ENCODE measurements at places on chromosomes 13 and 19.

GRCh38 chr13:89034015-89034414, 1362.8 kb downstream of the SLITRK5 start:
- DNase-seq, result no peak

GRCh38 chr19:2503521-2504109, 27.7 kb downstream of the GADD45B start:
- no peak for DNase-seq

- no peak for DNase-seq
Observed at GRCh38 chr19:48668332-48668731, 4.5 kb downstream of the NTN5 start.

DNA sequence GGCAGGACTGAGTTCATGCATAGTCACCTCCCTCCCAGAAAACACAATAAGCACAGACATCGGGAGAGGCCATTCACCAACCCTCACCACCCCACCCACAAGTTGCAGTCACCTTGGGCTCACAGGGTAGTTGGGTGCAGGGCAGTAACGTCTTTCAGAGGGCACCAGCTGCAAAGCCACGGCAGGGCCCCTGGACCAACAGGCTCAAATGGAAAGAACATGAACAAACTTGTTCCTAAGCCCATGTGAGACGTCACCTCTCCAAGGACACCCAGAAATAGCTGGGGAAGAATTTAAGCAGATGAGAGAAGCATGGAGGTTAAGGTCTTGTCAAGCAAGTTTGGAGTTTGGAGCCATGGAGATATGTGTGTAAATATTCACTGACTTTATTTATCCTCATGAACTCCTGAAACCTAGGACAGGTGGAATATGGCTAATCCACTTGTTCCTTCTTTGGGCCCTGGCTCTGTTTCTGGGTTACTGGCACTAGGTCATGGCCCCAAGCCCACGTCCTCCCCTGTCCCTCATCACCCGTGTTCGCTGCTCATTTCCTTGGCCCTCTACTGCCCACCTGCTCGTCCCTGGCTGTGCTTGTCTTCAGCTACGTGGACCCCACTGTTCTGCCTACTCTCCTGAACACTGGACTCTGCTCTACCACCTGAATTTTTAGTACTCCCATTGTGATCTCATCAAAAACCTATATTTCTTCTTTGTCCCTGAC, 40.4 kb downstream of the SACS start:
- DNase-seq, result no peak

DNA sequence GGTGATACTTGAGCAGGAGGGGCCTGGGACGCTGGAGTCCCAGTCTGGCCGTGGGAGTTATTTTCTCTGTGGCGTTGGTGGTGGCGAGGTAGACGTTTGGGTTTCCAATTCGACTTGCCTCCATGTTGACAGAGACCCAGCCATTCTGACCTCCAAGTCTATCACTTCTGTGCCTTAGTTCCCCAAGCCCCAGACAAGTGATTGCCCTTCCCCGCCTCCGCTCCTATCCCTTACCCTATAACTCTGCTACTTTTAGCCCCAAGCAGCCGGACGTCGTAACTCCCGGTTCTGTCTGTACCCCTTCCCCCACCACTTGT, 549 bp downstream of the TIMM50 start:
- DNase-seq, result no peak

GRCh38 chr13:55999709-56000108, 1141.0 kb upstream of the PRR20A start:
- DNase-seq, result no peak

DNA sequence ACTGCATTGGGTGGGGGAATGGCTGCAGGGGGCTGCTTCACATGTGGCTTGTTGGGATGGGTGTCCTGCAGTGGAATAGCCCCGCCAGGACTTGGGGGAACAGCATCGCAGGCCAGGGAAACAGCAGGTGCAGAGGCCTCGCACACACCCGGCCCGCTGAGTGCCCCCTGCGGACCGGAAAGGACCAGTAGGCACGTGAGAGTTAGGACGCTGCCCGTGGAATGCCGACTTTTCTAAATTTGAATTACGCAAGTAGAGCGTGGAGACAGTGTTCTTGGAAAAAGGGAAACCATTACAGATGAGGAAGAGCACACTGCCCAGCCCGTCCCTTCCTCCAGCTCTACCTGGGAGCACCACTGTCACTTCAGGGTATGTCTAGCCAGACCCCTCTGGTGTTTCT, 11.5 kb downstream of the DNM2 start:
- DNase-seq, result no peak

DNA sequence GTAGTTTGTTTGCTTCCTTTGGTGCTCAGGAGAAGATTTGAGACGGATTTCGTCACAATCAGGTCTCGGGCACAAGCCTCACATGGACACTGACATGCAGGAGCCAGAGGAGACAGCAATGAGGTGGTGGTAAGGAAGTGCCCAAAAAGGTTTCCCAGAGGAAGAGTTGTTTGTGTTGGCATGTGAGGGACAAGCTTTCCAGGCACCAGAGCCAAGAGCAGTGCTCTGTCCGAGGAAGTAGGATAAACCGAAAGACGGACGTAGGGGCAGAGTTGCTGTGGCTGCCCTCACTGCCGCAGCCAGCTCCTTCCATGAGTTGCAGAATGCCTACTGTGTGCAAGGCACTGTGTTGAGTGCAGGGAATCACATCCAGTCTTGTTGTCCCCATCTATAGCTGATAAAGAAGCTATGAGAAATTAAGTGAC, 27.7 kb downstream of the SAE1 start:
- no peak for DNase-seq

DNA sequence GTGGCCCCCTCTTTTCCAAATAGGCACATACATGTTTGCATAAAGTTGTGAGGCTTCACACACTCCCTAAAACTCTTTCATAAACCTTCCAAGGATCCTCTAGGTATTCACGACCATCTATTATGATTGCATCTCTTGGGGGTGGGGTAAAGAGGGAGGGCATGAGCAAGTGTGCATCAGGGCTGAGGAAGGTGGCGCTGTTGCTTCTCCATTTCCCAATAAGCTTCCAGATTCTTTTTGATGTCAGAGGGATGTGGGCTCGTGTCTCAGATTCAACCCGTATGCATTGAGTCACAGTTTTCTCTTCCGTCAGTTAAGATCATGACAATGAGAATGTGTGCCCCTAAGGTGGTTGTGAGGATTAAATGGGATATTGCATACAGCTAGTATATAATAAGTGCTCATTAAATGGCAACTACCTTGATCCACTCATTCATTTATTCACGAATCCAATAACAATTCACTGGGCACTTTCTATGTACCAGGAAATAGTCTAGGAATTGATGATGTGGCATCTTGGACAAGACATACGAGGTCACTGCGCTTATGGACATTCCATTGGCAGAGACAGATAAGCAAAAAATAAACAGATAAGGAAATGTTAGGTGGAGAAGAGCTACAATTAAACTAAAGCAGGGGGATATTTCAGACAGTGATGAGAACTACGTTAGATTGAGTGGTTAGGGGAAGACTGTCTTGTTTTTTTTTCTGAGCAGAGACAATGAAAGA, 10.3 kb downstream of the CYP2B6 start:
- DNase-seq, result no peak

DNA sequence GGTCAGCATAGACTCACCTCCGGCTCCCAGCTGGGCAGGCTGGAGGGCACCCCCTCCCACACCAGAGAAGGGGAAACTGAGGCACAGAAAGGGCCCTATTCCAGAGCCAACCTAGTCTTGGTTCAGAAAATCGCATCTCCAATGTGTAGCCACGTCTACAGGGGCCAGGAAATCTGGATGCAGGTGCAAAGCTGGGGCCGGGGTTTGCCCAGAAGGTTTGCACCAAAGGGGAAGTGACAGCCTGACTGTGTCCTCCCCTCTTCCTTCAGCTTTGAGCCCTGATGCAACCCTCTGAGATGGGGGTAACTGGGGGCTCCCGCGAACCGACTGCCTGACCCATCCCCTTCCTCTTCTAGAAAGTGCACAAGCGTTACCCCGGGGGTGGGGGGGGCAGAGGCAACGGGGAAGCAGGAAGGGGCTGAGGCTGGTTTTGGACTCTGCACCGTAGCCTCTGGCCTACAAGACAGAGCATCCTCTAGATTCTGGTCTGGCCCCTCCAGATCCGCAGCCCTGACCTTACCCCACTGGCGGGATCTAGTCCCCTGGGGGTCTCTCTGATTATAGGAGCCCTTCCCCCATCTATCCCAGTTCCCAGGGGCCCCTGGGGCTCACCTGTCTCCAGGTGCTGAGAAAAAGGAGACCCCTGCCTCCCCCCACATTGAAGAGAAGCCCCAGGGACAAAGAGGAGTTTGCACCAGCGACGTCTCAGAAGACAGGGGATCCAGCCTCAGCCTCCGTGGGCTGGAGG, 1.1 kb upstream of the ONECUT3 start:
- DNase-seq, result peak; percentile 11

DNA sequence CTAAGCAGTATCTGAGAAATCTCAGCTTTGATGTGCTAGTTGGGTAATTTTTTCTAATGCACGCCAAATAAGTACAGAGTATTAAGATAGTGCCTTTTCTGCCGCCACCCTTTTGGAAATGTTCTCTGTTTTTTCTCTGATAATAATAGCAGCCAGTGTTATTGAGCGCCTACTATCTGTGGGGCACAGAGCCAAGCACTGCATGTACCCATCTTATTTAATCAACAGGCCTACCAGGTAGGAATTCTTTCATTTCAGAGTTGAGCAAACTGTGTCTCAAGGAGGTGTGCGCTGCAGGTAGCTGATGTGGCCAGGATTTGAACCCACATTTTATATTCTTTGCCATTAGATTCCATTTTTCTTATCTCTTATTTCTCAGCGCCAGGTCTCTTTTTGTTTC, 1.4 kb downstream of the EPN1 start:
- DNase-seq, result no peak

DNA sequence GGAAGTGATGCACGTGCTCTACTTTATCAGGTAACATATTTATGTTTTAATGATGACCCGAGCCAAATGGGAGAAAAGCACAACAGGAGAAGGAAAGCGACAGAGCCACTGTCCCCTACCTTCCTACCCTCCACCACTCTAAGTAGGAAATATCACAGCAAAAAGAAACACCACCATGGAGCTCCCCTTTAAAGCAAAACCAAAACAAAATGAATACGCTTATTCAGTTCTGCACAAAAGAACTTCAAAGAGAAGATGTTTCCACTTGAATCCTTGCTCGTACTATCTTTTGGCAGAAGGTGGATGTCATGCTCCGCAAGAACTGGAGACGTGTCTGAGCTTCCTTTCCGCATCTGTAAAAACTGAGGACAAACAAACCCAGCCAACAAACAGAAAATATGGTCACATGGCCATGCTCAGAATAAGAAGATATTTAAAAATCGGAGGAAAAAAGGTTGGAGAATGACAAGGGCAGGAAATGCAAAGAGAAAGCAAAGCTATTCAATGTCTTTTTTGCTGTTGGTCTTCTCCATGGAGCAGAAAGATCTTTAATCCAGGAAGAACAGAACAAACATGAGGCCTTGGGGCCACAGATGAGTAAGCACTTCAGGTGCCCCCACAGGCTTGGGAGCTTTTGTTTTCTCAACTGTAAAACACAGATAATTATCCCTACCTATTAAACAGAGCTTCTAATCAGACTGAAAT, 19.5 kb downstream of the N4BP2L1 start:
- DNase-seq, result no peak

DNA sequence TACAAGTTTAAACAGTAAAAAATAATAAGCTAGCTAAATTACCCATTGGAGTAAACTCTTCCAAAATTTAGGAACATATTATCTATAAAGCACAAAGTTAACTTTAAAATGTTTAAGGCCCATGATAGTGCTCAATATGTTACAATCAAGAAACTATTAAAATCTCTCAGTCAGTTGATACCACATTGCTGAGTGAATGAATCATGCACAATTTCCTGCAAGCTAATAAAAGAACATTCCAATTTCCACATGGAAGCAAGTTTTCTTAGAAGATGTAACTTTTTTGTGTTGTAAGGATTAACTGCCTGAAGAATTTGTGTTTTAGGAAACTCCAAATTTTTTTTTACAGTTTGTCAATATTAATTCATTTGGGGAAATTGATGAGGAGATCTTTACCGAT, 666.6 kb downstream of the SLITRK1 start:
- DNase-seq, result no peak

GRCh38 chr19:33724021-33724720, 72.5 kb upstream of the KCTD15 start:
- no peak for DNase-seq

DNA sequence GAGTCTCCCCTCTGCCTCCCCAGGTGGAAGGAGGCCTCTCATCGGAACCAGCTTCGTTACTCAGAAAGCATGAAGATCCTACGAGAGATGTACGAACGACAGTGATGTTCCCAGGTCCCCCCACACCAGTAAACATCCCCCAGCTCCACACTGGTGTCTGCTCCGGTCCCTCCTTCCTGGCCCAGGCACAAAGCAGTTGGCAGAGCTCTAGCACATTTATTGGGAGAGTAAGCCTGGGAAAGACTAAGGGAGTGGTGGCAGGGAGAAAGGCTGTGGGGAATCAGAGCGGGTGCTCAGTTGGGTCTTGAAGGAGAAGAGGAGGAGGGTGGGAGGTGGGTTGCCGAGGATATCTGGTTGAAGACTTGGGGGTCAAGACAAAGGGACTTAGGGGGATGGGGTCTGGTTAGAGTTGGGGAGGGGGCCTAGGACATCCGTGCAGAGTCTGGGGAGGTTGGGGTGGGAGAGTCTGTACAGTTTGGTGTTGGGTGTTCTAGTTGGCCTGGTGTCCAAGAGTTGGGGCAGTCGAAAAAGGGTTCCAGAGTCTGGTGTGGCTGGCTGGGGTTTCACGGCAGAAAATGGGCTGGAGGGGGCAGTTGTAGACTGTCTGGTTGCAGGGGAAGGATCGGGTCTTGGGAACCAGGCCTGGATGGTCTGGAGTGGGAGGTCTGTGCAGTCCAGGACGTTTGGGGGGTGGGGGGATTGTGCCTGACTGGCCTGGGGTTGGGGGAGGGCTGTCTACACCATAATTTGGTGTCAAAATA, 2.3 kb downstream of the HSPB6 start:
- no peak for DNase-seq

DNA sequence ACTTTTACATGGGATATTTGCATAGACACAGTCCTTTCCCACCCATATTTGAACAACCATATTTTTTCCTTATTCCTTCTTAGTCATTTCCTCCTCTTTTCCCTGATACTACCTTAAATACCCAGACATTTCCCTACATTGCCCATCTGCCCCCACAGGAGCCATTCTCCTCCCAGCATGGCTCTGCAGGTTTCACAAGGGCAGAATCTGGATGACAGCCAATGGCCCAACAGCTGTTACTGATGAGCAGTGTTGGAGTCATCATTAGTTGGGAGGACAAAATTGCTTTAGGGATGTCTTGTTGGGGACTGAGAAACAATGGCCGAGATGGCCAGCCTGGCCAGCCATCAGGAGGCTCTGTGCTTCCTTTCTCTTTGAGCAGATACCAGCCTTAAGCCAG, 209.5 kb downstream of the KLF5 start:
- DNase-seq, result no peak

- no peak for DNase-seq
Observed at GRCh38 chr13:27302643-27303262, 32.1 kb downstream of the RASL11A start.

Data from bone marrow (tissue), 2 donors.